ENCODE measurements at places on chromosomes 13 and 19.
A peak's percentile ranks its signal among the peaks of the same experiment; 100 is the strongest.

GRCh38 chr19:19538061-19538784 is at the start of gene CILP2:
CILP2 (plus strand) TSS chr19:19538265; CDS start chr19:19538350, 85 bp downstream.
- DNase-seq = no peak

DNA sequence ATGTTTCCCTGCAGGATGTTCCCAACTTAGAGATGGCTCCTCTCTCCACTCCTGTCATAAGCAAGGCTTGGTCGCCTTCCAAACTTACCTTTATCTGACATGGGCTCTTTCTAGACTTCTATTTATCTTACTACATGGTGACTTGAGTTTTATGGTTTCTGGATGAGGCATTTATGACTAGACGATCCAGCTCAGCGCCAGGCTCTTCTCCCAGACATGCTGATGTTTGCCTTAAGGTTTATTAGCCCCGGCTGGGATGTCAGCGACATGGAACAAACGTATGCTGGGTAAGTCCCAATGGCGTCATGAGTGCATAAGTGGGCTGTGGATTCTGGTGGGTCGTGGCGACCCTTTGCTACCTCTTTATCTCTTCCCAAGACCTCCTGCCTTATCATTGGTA is 39.8 kb upstream of the SLC15A1 start:
- no peak for DNase-seq

DNA sequence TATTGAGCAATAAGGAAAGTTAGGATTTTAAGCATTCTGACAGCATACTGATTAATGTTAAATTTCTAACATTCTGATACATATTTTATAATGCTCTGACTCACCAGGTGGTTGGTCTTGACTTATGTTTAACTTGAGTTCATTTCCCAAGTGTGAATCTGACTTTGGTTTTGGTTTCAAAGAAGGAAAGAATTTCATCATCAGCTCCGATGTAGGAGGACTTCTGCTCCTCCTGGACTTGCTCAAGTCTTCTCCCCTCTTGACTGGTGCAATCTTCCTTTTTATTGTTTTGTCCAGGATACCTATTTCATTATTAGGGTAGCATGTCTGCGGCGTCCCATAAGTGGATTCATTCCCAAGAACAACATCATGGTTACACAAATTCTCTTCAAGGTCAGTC is 141.3 kb downstream of the RNF17 start:
- DNase-seq = peak; percentile 93

DNA sequence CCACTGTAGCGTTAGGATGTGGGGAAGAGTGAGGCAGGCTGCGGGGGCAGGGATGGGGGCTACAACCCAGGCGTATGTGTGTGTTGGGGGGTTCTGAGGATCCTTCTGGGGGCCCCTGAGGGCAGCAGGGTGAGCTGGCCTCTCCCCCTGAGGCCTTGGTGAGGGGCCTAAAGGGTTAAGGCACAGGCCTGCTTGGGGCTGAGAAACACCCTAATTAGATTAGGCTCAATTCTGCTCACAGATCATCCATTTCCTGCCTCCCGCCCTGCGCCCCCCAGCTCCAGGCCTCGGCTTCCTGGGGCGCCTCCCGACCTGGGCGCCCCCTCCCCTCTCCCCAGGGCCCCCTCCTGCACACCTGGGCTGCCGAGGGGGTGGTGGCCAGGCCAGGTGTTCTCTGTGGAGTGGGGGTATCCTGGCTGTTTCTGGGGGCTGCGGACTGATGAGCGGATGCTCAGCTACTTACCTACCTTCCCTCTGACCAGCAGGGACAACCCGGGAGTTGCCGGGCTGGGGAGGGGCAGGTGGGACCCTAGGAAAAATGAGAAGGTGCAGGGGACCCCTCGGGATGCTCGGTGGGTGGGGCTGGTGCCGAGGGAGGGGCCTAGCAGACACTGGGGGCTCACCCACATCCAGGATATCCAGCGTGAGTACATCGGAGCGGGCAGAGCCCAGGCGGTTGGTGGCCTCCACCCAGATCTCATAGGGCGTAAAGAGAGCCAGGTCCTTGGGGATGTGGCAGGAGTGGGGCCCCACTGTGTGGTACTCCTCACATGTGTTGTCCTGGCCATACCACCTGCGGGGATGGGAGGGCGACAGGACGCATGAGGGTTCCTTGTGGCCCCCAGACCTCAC is 8.6 kb downstream of the CRLF1 start:
- DNase-seq = no peak

DNA sequence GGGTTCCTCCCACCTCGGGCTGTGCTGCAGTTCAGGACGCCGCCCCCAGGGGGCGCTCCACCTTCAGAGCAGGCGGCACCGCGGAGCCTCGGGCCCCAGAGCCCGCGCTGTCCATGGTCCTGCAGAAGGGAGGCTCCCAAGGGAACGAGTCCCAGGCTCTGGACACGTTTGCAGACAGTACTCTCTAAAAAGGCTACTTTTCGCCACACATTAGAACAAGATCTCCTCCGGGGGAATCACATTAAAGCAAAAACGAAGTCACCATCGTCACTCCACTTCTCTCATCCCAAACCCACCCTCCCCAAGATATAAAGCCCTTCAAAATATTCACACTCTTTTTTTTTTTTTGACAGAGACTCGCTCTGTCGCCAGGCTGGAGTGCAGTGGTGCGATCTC is 4.6 kb upstream of the SIGLEC10 start:
- peak; percentile 87 for DNase-seq

DNA sequence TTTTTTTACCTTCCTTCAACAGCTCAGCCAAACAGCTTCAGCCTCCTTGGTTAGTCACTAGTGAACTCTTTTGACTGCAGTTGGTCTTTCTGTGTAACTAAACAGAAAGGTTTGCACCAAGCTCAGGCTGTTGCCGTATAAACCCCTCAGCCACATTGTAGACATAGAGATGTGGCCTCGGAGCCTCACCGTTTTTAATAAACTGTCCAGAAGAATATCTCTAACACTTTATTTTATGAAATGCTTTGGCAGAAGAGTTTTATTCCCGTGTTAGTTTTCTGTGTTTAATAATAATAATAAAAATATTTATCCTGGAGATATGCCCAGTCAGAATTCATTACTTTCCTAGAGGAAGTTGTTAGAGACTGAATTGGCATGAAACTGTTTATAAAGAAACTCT is 171.7 kb upstream of the MAB21L1 start:
- DNase-seq = no peak

DNA sequence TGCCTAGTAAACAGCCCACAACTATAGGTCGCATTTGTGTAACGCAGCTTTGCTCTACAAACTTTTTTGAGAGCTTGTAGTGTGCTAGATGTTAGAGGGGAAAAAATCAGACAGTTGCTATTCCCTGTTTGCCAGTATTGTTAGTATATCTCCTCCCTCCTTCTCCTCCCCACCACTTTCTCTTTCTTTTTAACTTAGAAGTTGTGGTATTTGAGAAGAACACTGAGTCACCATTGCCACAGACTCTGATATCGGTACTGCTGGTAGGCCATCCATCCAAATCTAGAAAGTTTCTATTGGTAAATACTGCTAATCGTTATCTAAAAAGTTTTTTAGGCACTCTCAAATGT is 666 bp downstream of the POMP start:
- DNase-seq = peak; percentile 88

DNA sequence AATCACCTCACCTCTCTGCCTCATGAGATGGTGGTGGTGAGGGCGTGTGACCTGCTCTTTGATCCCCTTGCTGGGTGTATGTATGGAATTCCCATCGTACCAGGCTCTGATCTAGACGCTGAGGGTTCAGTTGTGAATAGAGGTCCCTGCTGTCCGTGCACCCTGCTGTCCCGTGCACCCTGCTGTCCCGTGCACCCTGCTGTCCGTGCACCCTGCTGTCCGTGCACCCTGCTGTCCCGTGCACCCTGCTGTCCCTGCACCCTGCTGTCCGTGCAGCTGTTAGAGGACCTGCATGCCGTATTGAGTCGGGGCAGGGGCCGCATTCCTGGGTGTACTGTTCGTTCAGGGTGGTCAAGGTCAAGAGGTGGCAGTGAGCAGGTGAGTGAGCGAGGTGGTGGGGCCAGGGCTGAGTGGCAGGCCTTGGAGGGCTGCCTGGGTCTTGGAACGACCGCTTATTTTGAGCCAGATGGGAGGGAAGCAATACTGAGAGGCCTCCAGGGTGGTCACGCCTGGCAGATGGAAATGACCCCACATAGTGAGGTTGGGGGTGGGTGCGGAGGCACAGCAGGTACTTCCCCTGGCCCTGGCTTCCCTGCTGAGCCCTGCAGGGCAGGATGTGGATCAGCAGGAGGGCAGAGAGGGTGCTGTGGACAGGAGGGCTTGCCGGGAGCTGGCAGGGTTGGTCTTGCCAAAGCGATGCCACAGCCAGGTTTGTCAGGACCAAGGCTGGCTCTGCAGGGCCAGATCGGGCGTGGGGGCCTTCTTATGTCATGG is 4.6 kb upstream of the EPN1 start:
- DNase-seq = no peak

- no peak for DNase-seq
Measured at GRCh38 chr13:28581451-28581850, 77.5 kb upstream of the POMP start.

DNA sequence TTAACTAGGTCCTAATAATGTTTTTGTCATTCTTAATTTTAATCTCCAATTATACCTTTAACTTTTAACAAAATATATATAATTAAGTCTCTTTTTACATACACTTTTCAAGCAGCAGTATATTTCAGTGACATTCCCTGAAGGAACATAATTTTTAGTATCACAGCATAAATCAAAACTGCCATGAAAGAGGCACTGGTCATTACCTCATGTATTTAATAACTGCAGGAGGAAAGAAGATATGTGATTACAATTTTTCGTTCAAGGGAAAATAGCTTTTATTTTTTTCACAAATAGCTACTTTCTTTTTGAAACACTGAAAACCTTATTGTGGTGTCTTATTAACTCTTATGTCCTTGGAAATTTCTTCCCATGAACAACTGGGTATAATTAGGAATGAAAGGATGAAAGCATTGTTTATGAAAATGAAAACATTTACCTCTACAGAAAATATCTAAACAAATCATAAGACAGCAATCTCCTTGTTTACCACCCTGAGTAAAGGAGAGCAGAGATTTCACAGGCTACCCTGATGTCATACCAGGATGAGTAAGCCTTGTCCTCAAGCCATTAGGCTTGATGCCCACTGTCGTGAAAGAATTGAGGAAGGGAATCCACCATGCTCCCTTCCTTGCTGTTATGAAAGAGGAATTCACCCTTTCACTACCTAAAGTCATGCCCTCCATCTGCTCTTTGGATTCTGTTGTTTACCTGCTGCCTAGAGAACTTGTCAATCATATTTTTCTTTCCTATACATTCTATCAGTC is 877.2 kb upstream of the PCDH20 start:
- peak; percentile 3 for DNase-seq

DNA sequence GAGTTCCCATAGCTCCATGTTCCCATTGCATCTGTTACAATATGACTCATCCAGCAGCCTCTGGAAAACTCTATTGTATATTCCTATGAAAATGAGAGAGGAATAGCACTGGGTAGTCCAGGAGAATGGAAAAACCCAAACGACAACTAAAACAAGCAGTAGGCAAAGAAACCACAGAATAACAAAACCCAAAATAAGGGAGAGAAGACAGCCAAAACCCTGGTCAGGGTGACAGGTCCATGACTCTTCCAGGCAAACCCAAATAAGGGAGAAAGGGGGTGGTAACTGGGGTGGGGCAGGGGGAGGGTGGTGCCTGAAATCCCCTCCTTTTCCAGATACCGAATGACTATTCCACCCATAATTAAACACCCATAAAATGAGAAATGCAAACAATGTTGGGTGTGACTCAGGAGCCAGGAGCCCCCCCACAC is 4.0 kb upstream of the ZNF8 start:
- DNase-seq = no peak

DNA sequence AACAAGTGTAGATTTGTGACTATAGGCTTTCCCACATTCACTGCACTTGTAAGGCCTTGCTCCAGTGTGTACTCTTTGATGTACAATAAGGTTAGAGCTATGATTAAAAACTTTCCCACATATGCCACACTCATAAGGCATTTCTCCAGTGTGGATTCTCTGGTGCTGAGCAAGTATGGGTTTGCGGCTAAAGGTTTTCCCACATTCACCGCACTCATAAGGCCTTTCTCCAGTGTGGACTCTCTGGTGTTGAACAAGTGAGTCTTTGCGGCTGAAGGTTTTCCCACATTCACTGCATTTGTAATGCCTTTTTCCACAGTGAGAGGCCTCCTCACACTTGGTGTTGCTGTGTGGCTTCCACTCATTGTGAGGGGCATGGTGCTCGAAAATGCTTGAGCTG is 3.7 kb downstream of the ZNF772 start:
- no peak for DNase-seq

- DNase-seq = no peak
Measured at GRCh38 chr19:12723381-12723640, 421 bp downstream of the TNPO2 start.

DNA sequence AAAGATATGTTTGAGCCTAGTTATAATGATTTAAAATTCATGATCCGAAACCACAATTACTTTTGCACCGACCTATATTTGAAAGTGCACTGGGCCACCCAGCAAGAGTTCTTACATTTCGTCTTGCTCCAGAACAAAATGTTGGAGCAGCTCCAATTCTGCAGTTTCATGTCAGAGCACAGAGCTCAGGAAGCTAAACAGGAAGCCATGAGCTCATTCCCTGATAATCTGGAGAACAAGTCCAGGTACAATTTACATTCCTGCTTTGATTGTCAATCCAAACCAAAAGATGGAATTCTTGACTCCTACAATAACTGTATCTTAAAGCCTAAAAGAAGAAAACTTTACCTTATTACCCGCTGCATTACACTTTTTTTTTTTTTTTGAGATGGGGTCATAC is 131.8 kb downstream of the KCTD12 start:
- DNase-seq = no peak

DNA sequence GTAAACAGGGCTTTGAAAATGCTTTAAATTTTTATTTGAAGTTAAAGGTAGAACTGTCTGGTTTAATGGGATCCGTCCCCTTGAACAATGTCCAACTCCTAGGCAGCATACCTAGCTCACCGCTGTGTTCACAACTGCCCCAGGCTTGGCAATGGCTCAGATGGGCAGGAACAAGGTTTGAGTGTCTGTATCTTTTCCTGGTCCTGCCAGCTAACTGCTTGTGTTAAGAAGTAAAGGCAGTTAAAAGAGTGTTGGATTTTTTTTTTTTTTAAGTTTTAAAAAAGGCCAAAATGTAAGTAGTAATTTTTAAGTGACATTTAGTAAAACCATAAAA is 66.7 kb upstream of the FNDC3A start:
- no peak for DNase-seq

- no peak for DNase-seq
Measured at GRCh38 chr13:112926993-112927392, 42.0 kb upstream of the MCF2L start.

GRCh38 chr13:61277586-61278276 is 137.9 kb downstream of the PCDH20 start:
- no peak for DNase-seq

- DNase-seq = no peak
Measured at GRCh38 chr19:1451916-1452801, 2.2 kb downstream of the APC2 start.

GRCh38 chr13:66847541-66847940 is 382.6 kb downstream of the PCDH9 start:
- no peak for DNase-seq

DNA sequence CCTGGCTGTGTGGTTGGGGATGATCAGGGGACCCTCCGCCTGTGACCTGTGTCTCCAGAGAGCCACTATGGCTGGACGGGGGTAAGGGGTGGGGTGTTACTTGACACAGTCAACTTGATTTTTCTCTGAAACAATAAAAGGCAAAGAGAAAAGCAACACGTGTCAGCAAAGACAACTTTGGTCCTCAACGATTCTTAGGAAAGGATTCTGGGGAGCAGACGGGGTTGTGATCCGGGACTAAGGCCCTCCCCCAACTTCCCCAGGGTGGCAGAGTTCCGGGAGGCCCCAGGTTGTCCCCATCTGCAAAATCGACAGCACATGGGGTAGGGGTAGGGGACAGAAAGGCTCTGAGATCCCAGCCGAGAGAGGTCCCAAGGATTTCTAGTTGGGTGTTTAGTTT is 46.2 kb downstream of the COLGALT1 start:
- DNase-seq = no peak

- DNase-seq = no peak
Measured at GRCh38 chr19:57708641-57709361, at the start of gene ZNF154. ZNF154 (minus strand) TSS chr19:57709204; CDS start chr19:57708971, 233 bp downstream.
